ENCODE measurements at places on chromosomes 7 and 10. TPM values are rescaled to one million over a fixed set of nuclear protein-coding genes. Genes with fewer than 3 reads are reported as not detected.

The ITIH5 gene
- total RNA-seq: 36.4 TPM

GRCh38 chr7:20783700-20784387 lies 2.8 kb downstream of the SP8 start:
- H3K27me3 ChIP-seq: peaks cover 100% of the 10 kb centered on the region
- no peak overlapping the region for H3K4me3 ChIP-seq
- H3K36me3 ChIP-seq: no peaks in the 10 kb centered on the region
- no peak overlapping the region for H3K27ac ChIP-seq

The CDC14C gene
- total RNA-seq: not detected

The NODAL gene
- not detected for total RNA-seq

The EPDR1 gene
- total RNA-seq: 15.3 TPM

The OPN4 gene
- total RNA-seq: not detected

DNA sequence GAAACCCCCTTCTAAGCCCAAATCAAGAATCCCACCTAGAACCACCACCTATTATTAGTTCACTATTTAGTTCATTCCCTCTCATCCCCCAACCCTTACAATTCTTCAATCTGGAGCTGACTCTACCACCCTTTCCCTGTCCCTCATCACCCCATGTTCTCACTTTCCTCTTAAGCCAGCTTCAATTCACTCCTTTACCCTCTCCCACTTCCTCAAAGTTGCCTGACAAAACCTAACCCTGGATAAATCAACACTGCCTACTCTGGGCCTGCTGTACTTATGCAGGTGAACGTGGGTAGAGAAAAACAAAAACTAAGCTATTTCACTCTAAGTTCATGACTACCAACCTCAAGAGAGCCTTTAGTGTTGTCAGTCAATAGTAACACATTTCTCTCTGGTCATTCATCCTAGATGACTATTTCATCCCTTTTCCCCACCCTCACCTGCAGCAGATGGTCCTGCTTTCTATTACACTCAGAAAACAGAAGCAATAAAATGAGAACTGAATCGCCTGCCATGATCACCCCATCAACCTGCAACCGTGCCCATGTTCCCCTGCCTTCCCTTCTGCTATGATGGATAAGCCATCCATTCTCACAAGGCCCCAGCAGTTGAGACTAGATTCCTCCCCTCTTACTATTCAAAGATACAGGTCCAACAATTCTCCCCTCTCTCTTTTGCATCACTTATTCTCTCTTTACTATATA lies 52.6 kb downstream of the ARHGAP21 start:
- H3K4me3 ChIP-seq: no peak overlapping the region
- no peaks in the 10 kb centered on the region for H3K36me3 ChIP-seq
- ATAC-seq: no peak
- H3K4me1 ChIP-seq: no peaks in the 10 kb centered on the region
- no peak overlapping the region for H3K27ac ChIP-seq

The GPR15LG gene
- not detected for total RNA-seq

The ZNF277 gene
- total RNA-seq: 38.4 TPM

DNA sequence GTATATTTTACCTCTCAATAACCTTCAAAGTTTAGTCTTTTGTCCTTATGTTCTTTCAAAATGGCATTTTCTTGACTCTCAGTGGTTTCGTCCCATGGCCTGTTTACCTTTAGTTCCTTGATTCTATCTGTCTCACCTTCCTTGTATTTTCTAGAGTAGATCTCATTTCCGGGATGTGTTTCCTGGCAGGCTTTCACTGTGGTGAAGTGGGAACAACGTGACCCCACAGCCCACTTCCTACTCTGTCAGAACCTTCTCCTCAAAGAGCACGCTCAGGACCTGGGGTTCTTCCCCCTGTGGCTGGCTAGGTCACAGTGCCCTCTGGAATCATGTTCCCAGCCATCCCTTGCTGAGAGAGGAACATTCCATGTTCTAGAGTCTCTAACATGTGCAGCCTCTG lies 129.9 kb upstream of the ZNF32 start:
- H3K4me1 ChIP-seq: no peaks in the 10 kb centered on the region
- H3K4me3 ChIP-seq: no peak overlapping the region
- no peaks in the 10 kb centered on the region for H3K36me3 ChIP-seq
- no peak overlapping the region for H3K27ac ChIP-seq
- H3K27me3 ChIP-seq: no peaks in the 10 kb centered on the region

DNA sequence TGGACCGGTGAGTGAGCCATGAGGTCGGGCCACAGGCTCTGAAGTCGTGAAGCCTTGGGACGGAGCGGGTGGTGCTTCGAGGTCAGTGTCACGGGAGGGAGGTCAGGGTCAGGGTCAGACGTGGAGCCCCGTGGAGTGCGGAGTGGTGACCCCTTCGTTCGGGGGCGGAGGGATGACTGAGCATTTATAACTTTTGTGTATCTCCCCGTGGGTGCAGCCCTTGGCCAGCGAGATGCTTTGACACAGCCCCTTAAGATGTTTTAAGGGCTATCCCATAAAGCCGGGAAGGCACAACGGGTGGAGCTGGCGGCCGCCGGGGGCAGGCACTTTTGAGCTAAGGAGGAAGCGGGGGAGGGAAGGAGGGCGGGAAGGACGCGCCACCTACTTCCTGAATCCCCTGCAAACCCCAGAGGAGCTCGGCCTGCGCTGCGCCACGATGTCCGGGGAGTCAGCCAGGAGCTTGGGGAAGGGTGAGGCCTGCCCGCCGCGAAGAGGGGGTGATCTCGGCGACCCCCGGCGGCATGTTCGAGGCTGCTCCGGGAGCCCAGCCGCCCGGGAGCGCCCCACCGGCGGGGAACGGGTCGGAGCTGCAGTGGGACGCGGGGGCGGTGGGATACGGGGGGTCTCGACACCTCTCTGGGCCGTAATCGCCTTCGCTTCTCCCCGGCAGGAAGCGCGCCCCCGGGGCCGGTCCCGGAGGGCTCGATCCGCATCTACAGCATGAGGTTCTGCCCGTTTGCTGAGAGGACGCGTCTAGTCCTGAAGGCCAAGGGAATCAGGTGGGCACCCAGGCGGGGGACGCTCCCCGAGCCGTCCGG lies at the start of gene GSTO1:
Gene GSTO1, plus strand, starts transcription at position 400 of the 818 bp plus-strand sequence. Its CDS starts 37 bp downstream, at position 437.
- peaks cover 20% of the 10 kb centered on the region for H3K4me1 ChIP-seq
- H3K36me3 ChIP-seq: no peaks in the 10 kb centered on the region
- peak within 1 kb of the TSS; percentile 88 for H3K27ac ChIP-seq
- no peaks in the 10 kb centered on the region for H3K27me3 ChIP-seq
- peak within 1 kb of the TSS; percentile 69 for H3K4me3 ChIP-seq
- ATAC-seq: peak; percentile 87

DNA sequence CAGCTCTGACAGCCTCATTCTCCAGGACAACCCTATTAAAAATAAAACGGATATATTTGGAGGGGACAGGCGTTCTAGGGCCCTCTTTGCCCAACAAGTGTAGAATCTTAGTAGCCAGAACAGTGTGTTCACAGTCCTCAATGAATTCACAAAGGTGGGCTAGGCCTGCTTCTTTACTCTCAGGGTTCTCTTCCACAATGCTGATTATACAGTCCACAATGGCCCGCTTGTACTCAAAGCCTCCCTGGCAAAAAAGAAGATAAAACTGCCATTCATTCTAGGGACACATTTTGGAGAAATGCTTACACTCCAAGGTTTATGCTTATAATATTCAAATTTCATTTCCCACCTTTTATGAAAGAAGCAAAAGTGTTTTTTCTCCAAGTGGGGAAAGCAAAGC lies 62.6 kb downstream of the MEST start:
- no peak overlapping the region for H3K4me3 ChIP-seq
- no peaks in the 10 kb centered on the region for H3K4me1 ChIP-seq
- no peaks in the 10 kb centered on the region for H3K27me3 ChIP-seq
- ATAC-seq: no peak
- H3K27ac ChIP-seq: no peak overlapping the region
- H3K36me3 ChIP-seq: peaks cover 45% of the 10 kb centered on the region

GRCh38 chr7:128665057-128665456 lies 7.0 kb upstream of the GARIN1A start:
- no peak overlapping the region for H3K27ac ChIP-seq
- no peak overlapping the region for H3K4me3 ChIP-seq
- no peaks in the 10 kb centered on the region for H3K27me3 ChIP-seq
- ATAC-seq: no peak
- no peaks in the 10 kb centered on the region for H3K36me3 ChIP-seq
- H3K4me1 ChIP-seq: no peaks in the 10 kb centered on the region

The LSM5 gene
- 35.3 TPM for total RNA-seq

- no peaks in the 10 kb centered on the region for H3K36me3 ChIP-seq
- no peaks in the 10 kb centered on the region for H3K4me1 ChIP-seq
- no peak for ATAC-seq
- no peak overlapping the region for H3K4me3 ChIP-seq
These were observed 382.0 kb upstream of the STEAP1 start for GRCh38 chr7:89772276-89772675.

DNA sequence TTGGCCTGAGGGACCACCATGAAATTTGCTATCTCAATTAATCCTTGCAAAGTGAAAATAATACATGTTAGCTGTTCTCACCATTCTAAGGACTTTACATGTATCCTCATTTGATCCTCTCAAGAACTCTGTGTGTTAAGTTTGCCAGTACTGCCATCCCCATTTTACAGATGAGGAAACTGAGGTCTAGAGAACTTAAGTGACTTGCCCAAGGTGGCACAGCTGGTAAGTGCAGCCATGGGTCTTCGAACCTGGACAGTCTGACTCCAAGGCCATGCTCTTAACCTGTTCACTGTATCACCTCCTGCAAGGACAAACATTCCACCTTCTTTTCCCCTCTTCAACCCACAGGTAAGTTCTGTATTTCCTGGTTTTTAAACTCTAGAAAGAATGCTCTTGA lies 85.3 kb upstream of the NFE2L3 start:
- no peak overlapping the region for H3K27ac ChIP-seq
- peaks cover 27% of the 10 kb centered on the region for H3K27me3 ChIP-seq
- ATAC-seq: no peak

DNA sequence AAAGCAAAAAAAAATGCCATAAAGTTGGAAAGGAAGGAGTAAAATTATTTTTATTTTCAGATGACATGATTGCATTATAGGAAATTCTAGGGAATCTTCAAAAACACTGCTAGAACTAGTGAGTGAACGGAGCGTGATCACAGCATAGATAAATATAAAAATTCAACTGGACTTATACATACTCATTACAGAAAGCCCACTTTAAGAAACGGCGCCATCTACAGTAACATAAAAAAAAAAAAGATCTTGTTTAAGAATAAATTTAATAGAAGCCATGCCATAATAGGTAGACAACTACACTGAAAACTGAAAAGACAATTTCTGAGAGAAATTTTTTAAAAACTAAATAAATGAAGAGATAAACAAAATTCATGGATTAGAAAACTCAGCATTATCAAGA lies 623.1 kb upstream of the MGMT start:
- no peaks in the 10 kb centered on the region for H3K36me3 ChIP-seq

DNA sequence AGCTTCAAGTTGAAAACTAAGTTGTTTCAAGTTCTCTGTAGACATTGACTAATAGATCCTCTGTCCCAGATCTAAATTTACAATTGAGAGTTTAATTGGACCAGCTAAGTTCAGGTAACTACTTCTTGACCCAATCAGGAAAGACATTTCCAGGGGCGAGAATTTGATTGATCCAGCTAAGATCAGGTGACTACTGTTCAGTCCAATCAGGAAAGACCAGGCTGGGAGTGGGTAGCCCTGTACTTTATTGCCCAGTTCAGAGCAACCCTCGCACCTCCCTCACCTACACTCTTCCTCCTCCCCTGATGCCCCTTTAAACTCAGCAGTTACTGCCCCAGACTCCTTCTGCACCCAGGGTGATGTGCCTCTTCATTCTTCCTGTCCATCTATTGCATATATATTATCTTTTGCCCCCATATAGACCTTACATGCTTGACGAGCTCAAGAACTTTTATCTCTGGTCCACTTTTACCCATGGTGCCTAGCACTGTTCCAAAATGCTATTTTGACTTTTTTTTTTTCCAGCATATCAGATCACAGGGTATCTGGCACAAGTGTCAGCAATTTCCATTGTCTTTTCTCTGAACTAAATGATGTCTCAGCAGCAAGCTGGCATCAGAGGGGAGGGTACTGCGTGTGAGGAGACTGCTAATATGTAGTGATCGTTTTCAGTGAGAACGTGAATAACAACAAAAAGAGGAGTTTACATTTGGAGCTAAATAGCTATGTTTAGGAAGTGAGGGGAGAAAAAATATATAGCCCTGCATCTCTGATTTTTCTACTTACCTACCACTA lies 169.4 kb downstream of the KIAA1217 start:
- no peak overlapping the region for H3K4me3 ChIP-seq
- ATAC-seq: no peak
- no peak overlapping the region for H3K27ac ChIP-seq
- H3K4me1 ChIP-seq: no peaks in the 10 kb centered on the region
- no peaks in the 10 kb centered on the region for H3K36me3 ChIP-seq

DNA sequence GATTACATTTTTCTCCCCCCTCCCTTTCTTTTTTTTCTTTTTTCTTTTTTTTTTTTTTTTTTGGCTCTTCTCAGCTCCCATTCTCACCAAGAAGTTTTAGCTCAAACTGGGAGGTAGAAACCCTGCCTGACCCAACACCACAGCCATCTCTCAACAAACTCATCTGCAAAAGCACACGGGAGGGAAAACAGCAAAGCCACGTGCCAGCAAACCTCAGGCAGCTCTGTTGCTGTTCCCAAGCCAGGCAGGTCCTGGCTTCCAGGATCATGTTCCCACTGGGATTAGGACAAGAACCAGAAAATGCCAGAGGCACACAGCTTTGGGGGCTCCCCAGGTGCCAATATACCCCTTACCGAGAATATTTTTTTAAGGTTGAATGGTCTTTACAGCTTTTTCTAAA lies 56.7 kb downstream of the ITIH5 start:
- no peak overlapping the region for H3K4me3 ChIP-seq
- ATAC-seq: no peak
- peak overlapping the region; percentile 74 for H3K27ac ChIP-seq
- peaks cover 6% of the 10 kb centered on the region for H3K36me3 ChIP-seq
- peaks cover 55% of the 10 kb centered on the region for H3K4me1 ChIP-seq
- H3K27me3 ChIP-seq: no peaks in the 10 kb centered on the region

DNA sequence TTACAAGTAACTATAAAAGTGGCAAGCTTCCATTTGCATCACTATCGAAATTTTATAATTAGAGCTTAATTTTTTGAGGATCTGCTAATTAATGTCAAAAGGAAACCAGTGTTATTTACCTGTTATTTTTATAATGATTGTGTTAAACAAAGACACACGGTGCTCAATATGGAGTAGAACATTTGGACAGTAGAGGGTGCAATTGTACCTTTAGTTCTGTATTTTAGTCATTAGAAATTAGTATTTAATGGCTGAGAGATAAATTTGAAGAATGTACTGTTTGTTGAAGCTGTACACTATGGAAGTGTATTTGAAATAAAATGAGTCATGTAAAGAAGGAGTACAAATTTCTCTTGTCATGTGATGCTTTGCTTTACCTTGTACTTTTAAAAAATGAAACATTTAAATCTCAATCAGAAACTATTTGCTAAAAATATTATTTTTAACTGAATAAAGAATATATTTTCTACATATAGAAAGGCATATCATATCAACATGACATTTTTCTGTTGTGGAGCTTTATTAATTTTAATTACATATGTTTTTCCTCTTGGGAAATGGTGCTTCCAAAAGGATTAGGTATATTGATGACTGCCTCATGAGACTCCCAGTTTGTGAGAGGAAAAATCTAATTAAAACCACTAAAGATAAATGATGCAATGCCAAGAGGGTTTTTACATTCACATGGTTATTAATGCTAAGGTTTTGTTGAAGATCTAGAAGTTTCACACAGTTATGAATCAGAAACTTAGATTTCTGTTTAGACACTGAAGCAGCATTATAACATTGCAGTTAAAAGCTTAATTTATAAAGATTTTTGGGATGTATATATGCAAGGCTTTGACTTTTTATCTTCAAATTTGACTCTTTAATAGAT lies 10.4 kb upstream of the PRKG1 start:
- H3K27me3 ChIP-seq: no peaks in the 10 kb centered on the region
- no peak overlapping the region for H3K27ac ChIP-seq
- H3K4me1 ChIP-seq: peaks cover 8% of the 10 kb centered on the region
- ATAC-seq: no peak
